ENCODE measurements at places on chromosomes 3 and 15.

- no peak for DNase-seq
Observed at GRCh38 chr15:69154078-69154477, 6.4 kb upstream of the GLCE start.

DNA sequence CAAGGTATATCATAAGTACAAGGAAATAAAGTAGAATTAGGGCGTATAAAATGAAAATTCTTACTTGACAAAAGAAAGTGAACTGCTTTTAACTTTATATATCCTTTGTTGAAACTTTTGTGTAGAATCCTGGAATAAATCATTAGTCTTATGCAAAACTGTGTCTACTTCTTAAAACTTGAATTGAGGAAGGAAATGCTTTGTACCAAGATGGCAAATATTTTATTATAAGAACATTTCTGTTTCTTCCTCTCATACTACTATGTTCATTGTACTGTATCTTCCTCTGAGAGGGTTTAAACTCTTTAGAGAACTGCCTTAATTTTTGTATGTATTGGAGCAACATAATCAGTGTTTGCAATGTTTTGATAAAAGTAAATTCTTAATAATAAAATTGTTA, 42.0 kb downstream of the RASA2 start:
- DNase-seq: no peak

DNA sequence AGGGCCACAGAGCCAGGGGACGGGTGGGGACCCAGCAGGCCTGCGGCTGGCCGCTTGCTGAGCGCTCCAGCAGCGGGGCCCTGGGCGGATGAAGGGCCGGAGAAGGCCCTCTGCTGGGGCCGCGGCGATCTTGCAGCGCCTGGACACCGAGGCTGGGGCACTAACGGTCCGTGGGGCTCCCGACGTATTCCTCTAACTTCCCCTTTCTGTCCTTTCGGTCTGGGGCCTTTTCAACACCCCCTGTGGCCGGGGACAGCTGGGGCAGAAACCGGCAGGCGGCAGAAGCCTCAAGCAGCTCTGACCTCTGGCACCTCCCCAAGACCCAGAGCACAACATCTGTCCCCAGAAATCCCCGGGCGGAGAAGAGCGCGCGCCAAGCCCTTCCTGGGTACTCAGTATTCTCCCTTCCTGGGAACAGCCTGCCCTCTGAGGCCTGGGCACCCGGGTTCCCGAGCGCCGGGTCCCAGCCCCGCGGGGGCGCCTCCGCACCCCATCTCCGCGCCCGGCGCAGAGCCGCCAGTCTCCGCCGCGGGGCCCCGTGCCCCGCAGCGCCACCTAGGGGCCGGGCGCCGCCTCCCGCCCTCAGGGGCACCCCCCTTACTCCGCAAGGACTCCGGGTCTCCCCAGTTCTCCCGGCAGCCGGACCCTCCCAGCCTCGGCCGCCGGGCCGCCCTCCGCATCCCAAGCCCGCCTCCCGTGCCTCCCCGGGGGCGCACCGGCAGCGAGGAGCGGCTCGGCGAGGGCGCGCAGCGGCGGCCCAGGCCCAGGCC, 582 bp upstream of the SLCO3A1 start:
- peak; percentile 81 for DNase-seq

DNA sequence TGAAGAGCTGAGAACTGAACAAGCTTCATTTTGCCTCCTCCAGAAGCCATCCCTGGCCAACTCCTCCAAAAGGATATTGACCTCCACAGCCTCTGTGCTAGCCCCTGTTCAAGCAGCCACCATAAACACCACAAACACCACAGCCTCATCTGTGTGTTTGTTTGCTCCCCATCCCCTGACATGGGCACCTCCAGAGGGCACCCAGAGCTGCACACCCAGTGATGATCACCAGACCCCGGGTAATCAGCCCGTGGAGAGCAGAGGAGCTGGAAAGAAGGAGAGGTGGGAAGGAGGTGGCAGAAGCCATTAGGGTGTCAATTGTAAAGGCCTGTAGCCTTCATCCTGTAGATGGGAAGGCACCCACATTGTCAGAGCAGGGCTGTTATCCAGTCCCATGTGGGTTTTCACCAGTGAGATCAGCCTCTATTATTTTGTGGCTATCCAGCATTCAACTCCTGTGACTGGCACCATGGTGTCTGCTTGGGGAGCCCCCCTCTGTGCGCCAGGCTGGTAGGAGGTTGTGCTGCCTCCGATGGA, 6.8 kb upstream of the WNT7A start:
- no peak for DNase-seq

GRCh38 chr15:80788536-80788935, 9.4 kb downstream of the CEMIP start:
- no peak for DNase-seq

DNA sequence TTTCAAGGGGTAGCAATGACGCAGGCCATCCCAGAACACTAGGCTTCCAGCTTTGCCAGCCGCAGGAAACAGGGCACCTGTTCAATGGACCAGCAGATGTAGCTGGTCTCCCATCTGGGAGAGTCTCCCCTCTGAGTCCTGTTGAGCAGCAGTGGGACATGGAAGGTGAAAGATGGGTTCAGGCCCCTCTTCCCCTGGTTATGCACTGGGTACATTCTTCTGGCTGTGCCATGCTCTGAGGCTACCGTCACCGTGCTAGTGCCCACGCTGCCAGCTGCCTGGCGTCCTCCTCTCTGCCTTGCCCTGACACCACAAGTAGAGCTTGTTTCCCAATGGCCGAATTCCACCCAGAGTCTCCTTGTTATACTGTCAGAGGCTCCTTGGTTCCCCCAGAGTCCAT, 63.1 kb downstream of the TLE3 start:
- DNase-seq: no peak

GRCh38 chr3:175732017-175732416, 872.9 kb downstream of the NAALADL2 start:
- DNase-seq: no peak

- no peak for DNase-seq
Observed at GRCh38 chr3:36965440-36965839, 20.6 kb upstream of the TRANK1 start.

- DNase-seq: no peak
Observed at GRCh38 chr15:57554812-57555179, 36.9 kb upstream of the MYZAP start.

DNA sequence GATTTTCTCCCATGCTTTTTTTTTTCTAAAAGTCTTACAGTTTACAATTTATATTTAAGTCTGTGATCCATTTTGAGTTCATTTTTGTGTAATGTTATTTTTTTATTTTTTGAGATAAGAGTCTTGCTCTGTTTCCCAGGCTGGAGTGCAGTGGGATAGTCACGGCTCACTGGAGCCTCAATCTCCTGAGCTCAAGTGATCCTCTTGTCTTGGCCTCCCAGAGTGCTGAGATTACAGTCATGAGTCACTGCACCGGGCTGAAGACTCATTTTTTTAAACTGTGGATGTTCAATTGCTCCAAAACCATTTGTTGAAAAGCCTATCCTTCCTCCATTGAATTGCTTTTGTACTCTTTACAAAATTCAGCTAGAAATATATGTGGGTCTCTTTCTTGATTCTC, 19.5 kb downstream of the LNP1 start:
- no peak for DNase-seq

- DNase-seq: peak; percentile 39
Observed at GRCh38 chr15:40927873-40928806, 1.0 kb upstream of the DLL4 start.

DNA sequence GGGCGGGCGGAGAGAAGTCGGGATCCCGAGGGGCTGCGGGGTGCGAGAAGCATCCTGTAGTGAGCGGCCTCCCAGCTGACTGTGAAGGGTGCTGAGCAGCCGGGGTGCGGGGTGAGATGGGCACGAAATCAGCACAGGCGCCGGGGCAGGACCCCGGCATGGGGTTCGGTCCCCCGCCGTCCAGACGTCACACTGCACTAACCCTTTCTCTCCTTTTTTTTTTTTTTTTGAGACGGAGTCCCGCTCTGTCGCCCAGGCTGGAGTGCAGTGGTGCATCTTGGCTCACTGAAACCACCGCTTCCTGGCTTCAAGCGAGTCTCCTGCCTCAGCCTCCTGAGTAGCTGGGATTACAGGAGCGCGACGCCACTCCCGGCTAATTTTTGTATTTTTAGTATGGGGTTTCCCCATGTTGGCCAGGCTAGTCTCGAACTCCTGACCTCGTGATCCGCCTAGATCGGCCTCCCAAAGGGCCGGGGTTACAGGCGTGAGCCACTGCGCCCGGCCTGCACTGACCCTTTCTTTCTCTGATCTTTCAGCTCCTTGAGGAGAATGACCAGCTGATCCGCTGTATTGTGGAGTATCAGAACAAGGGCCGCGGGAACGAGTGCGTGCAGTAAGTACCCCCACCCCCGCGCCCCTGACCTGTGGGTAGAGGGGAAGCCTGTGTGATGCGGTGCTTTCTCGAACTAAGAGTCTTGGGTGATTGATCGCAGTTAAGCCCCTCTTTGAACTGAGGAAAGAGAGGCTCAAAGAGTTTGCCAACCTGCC, 513 bp downstream of the SS18L2 start:
- DNase-seq: no peak

GRCh38 chr3:19093084-19093483, 55.2 kb upstream of the KCNH8 start:
- DNase-seq: no peak

- DNase-seq: no peak
Observed at GRCh38 chr3:128763967-128764366, 38.0 kb downstream of the RAB7A start.

DNA sequence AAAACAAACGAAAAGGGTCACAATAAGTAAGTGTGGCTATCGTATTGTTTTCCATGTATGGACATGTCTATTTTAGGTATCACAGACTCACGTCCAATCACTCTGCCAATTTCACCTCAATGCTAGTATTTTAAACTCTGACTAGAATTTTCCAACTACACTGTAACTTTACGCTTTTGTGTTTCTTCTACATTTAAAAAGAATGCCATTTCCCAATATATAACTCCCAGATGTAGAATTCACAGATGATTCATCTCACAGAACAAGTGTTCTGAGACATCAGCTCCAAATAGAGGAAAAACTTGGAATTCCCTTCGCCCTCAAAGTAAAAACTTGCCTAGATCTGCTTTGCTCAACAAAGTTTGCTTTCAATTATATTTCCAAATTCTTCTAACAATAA, 14.2 kb downstream of the LRIG1 start:
- no peak for DNase-seq

GRCh38 chr15:76982756-76983155, 12.2 kb upstream of the PSTPIP1 start:
- no peak for DNase-seq

- DNase-seq: no peak
Observed at GRCh38 chr3:118932822-118933558, 101.7 kb downstream of the IGSF11 start.

DNA sequence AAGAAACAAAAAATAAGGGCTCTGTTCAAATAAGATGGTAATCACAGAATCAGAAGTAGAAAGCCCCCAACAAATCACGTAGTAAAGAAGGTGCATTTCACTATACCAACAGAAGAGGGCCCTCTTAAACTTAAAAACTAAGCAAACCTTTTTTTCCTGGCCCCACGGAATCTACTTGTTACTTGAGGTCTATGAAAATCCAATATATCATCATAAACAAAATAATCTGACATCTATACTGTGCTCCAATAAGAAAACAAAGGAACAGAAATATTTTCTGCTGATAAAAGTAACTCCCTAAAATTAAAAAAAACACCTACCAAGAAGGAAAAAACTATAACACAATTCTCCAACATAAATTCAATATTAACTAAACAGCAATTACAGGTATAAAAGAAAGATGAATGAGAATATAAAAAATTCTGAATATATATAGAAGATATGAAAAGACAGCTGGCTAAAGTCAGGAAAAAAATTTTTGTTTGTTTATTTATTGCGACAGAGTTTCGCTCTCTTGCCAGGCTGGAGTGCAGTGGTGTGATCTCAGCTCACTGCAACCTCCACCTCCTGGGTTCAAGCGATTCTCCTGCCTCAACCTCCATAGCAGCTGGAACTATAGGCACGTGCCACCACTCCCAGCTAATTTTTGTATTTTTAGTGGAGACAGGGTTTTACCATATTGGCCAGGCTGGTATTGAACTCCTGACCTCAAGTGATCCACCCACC, 81.8 kb downstream of the CLASP2 start:
- DNase-seq: peak; percentile 31

GRCh38 chr3:12135029-12135657, 23.6 kb downstream of the TIMP4 start:
- peak; percentile 51 for DNase-seq

DNA sequence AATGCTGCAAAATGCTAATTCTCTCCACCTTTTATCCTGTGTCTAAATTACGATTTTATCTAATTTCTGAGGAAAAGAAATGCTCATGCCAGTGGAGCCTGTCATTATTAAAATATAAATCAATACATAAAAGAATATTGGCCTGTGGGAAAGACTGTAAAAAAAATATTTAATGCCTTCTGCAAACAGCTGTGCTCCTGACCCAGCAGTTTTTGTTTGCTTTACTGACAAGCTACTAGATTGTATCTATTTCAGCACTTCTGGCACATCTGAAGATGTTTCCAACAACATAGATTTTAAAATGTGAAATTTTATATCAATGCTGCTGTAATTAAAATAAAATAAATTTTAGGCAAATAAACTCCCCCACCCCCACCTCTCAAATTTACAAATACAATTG, 493.6 kb upstream of the AGTR1 start:
- DNase-seq: no peak

DNA sequence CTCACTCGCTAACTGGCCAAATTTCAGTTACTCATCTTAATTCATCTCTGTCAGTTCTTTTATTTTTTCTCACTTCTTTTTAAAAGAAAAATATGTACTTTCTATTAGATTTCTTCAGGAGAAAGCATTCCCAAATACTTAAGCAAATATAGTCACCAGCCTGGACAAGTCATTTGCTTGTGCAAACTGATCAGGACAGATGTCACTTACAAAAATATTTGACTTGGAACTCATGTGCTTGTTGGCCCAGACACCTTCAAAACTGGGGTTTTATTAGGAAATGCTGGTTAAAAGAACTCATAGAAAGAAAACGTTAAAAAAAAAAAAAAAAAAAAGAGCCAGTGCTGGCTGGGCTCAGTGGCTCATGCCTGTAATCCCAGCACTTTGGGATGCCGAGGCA, 31.3 kb upstream of the FOXP1 start:
- no peak for DNase-seq

- DNase-seq: no peak
Observed at GRCh38 chr15:98889930-98890695, 117.5 kb downstream of the PGPEP1L start.

GRCh38 chr3:192841428-192841827, 76.2 kb downstream of the MB21D2 start:
- DNase-seq: no peak

GRCh38 chr15:69576948-69577351, 124.3 kb downstream of the RPLP1 start:
- DNase-seq: no peak

- no peak for DNase-seq
Observed at GRCh38 chr3:4462369-4463040, 4.6 kb downstream of the SUMF1 start.

DNA sequence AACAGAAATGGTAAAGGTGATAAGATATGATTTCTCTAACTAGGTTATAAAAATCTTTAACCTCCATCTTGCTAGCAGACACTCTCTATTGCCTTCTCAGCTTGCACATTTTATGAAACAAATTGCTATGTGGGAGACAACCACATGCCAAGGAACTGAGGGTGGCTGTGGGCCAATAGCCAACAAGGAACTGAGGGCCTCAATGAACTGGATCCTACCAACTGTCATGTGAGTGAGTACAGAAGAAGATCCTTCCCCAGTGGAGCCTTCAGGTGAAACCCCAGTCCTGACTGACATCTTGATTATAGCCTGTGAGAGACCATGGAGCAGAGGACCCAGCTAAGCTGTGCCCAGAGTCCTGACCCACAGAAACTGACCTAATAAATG, 129.2 kb upstream of the LRIG1 start:
- DNase-seq: no peak
